Hippocampal formation (tissue), 2 donors: ENCODE measurements at places on chromosomes 11 and 22.

- DNase-seq: no peak
Observed at GRCh38 chr22:30926706-30927105, 41.9 kb downstream of the MORC2 start.

DNA sequence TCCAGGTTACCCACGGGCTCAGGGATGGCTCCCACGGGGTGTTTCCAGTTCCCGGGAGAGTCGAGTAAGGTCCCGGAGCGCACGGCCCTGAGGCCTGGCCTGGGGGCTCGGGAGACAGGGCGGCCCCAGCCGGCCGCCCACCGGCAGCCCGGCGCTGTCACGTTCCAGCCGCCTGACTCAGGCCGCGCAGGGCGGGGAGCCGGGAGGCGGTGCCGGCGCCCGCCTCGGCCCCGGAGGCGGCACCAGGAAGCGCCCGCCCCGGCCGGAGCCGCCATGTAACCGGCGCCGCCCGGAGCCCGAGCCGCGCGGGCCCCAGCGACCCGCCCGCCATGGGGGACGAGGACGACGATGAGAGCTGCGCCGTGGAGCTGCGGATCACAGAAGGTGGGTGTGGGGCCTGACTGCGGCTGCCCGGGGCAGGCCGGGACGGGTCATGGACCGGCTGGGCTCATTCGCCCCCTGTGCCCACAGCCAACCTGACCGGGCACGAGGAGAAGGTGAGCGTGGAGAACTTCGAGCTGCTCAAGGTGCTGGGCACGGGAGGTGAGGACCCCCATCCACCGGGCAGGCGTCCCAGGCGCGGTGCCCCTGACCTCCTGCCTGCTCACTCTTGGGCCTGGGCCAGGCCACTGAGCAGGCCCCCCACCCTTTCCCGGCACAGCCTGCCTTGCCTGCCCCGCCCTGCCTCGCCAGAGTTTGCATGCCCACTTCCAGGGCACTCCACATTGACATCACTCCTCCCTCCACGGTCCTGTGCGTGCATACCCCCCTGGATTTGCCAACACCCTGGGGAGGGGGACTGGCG is at the start of gene RPS6KA4:
TSS of gene RPS6KA4 (plus strand) at position 256 of the 805 bp plus-strand sequence. CDS start at position 330, 74 bp downstream.
- peak; percentile 54 for DNase-seq

GRCh38 chr22:39833610-39834009 is 60.0 kb downstream of the ENTHD1 start:
- DNase-seq: no peak

DNA sequence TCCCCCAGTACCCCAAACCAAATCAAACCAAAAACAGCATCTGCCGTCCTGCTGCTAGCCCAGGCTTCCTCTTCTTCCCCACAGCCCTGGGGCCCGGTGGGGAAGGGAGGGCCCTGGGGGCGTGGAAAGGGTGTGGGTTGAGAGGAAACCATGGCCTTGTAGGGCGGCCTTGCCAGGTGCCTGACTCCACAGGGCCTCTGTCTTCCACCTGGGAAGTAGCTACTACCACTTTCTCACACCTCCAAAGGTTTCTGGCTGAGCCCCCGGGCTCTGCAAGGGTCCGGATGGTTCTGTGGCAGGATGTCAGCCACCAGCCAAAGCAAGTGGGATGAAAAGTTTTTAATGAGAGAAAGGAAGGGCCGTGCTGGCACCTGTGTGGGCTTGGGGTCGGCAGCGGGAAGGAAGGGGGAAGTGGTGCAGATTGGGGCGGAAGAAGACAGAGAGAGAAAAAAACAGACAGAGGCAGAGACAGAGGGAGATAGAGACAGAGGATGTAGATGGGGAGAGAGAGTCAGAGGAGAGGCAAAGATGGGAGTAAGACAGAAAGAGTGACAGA is 10.5 kb downstream of the TPST2 start:
- DNase-seq: no peak

DNA sequence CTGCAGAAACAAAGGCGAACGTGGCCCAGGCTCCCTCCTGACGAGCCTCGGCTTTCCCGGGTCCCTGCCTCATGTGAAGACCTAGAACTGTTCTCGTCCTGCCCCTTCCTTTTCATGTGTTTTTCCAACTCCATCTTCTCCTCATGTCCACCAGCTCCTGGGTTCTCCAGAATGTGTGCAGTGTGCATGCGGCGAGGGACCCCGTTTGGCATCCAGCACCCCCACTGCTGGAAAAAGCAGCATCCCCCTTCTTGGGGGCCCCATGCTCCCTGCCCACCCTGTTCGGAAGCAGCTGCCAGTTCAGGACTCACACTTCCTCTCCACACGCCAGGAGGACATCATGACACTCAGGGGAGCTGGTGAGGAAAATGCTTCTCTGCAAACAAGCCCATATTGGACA is 313.5 kb downstream of the BRD1 start:
- no peak for DNase-seq

- DNase-seq: no peak
Observed at GRCh38 chr11:41031551-41032060, 427.8 kb downstream of the LRRC4C start.

DNA sequence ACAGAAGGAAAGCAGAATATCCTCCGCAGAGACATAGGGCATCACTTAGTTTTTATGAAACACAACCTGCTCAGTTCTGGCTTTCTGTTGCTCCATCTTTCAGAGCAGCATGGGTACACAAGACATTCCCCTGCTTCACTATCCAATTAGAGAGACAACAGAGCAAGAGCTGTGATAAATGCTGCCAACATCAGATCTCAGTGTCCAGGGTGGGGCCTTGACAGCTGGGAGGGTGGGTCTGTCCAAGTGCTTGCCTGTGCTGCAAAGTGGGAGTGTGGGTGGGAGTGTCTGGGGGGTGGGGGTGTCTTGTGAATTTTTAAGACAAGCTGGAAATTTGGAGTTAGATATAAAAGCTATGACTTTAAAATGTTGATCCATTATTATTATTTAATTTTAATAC is 369.6 kb downstream of the TENM4 start:
- no peak for DNase-seq
